ENCODE measurements at places on chromosomes 13 and 19.

DNA sequence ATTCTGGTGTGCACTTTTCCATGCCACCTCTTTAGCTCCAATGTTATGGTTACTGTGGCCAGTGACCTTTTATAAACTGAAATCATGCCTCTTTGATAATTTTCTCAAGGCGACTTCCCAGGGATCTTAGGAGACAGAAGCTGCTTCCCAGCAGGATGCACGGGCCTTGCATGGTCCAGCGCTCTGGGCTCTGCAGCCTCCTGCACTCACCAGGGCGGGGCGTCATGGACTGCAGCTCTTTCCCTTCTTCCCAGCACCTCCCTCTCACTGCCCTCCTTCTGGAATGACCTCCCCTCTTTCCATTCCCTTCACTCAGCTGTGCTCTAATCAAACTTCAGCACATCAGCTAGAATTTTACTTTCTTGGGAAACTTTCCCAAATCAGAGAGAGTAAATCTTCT is 318.3 kb downstream of the IRS2 start:
- DNase-seq: no peak

GRCh38 chr13:75417656-75418055 is 64.3 kb downstream of the TBC1D4 start:
- no peak for DNase-seq

GRCh38 chr19:51714848-51715247 is 8.9 kb downstream of the HAS1 start:
- DNase-seq: no peak

GRCh38 chr13:41995336-41995735 is 34.4 kb upstream of the VWA8 start:
- DNase-seq: no peak

GRCh38 chr13:41492432-41493260 is 35.3 kb downstream of the RGCC start:
- no peak for DNase-seq

DNA sequence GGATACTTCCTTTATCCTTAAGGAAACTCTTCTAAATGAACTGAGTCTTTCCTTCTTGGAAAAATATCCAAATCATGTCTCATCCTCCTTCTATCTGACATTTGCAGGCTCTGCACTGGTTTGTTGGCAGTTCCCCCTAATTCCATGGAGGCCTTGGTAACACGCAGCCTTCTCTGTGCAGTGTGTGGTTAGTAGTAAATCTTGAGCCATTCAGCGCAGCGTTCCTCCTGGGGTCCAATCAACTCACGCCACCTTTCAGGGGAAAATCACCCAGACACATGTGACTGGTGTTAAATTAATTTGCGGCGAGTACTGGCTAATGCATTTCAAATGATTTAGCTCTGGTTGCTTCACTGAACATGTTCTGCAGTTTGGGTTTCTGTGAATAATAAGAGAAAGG is 21.0 kb upstream of the CBY2 start:
- DNase-seq: no peak

DNA sequence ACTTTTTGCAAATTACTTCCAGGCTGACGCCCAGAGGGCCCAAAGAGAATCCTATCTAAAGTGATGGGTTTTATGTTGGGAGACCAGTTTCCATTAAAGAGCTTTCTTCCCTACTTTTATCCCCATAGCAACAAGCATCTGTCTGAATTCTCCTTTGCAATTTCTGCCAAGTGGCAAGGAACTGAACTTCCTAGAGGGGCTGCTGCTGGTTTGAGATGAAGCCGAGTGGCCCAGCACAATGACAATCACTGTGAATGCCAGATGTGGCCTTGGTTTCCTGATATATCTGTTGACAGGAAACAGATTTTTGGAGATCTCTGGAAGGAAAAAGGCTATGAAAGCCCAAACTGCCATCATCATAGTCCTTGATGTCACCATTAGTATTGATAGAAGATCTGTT is 198.6 kb downstream of the OXGR1 start:
- no peak for DNase-seq

DNA sequence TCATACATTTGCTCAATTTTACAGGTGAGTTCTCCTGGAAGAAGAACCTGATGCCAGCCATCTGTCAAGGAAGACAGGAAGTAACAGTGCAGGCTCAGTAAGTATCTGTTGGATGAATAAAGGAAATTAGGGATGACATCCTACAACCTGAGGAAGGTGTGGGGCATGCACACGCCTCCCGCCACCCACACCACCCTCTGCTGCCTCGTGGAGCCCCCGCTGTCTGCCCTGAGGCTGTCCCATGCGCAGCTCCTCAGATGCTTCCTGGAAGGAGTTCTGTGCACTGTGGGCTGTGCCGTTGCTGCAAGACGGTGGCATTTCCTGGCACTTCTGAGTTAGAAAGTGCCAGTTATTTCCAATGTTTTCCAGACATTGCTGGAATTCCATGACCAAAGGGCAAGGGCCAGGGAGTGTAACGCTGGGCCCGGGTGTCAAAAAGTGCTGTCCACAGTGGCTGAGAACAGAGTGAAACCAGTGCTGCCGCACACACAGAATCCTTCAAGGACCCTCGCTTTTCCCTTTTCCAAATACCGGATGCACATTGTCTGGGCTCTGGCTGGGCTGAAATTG is 4.2 kb upstream of the TEX29 start:
- no peak for DNase-seq
